ENCODE measurements at places on chromosomes 4 and X.

DNA sequence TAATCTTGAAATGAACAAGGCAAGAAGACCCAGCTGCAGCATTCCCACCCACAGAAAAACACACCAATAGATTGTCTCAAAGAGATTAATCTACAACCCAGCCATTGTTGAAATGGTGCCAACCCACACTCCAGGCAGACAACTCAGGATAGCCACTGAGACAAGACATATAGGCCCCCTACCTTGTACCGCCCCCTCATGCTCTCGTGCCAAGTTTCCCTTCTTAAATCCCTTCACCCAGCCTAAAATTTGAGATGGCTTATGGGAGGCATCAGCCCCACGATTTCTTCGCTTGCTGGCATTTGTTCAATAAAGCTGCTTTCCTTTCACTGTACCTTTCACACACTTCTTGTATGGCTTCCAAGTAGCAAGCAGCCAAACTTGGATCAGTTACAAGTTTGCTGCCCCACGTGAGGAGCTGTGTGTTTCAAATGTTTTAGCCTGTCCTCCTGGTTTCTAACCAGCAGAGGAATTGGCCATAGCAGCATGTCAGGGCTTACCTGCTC lies 1754.1 kb downstream of the C4orf33 start:
- DNase-seq = no peak

DNA sequence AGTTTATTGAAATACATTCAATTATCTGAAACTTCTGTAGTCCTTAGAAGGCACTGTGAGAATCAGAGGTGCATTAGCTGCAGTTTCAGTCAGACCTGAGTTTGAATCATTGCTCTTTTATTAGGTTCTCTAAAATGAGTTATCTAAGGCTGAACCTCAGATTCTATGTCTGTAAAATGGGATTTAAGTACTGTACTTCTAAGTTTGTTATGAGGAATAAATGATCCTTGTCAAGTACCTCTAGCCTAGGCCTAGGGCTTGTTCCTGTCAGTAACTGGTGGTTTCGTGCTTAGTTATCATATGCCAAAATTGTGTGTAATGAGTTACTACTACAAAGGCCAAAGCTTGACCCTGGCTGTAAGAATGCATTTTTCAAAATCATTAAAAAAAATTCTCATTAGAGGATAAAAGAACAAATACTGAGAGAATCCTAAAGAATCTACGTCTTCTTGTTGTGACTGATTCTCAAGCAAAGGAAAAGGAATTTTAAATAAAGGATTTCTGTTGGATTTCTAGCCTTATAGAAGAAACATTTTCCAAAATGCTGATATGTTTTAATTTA lies 65.8 kb downstream of the SLIT2 start:
- no peak for DNase-seq

DNA sequence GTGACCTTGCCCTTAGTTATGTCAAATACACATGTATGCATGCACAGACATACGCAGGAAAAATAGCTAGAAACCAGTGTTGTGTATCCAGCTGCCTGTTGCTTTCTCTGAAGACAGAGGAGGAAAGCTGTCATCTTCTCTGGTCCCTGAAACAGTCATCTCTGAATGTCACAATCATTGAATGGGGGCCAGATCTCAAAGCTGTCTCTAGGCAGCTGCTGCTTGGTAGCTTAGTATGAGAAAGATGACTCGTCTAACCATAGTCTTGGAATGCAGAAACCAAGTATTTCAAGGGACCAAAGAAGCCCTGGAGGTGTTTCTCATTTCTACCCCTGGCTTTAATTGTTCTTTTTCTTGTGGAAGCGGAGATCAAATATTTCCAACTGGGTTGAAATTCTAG lies 4.0 kb downstream of the GRIA3 start:
- no peak for DNase-seq

DNA sequence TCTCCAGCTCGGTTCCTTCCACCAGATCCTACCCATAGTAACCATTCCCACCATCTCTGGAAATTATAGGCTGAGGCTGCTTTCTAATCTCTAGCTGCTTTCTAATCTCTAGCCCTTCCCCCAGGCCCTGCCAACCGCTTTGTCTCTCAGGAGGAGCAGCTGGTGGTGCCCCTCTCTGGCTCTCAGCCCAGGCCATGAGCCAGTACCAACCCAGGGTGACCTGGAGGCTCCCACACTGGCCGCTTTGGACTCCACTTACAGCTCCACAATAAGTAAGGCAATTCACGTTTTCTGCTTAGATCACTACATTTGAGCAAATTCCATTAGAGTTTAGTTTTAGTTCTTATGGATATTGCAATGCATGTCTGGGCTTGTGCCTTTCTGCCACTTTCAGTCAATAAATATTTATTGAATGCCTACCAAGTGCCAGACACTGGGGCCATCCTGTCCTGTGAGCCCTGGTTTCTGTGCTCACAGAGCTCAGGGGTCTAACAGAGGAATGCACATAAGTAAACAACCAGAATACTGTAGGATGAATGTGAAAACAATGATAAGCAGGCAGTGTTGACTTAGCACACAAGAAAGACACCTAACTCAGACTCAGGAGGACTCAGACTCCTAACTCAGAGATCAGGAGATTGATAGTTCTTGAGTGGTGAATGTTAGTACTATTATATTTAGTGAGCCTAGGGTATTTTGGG lies 38.9 kb downstream of the SMC1A start:
- no peak for DNase-seq

- DNase-seq = no peak
These were observed 1494.9 kb upstream of the AGA start for GRCh38 chr4:178937130-178937529.

DNA sequence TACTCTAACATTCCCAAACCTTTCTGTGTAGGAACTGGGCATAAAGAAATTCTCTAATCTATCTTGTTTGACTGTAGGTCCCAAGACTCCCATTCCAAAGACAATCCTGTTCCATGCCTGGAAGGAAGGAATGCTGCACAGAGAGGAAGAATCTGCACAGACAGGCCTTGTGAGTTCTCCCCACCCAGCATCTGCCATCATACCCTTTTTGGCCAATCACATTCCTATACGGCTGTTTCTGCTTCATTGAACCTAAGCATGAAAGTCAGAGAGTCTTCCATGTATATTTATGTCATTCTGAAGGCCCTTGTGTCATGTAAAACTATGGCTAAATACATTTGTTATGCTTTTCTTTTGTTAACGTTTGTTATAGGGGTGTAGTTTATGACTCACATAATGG lies 667.7 kb upstream of the IGFBP7 start:
- no peak for DNase-seq

- no peak for DNase-seq
These were observed 6.5 kb downstream of the FATE1 start for GRCh38 chrX:151722241-151722846.

GRCh38 chr4:149631629-149632028 lies 184.0 kb downstream of the IQCM start:
- no peak for DNase-seq

DNA sequence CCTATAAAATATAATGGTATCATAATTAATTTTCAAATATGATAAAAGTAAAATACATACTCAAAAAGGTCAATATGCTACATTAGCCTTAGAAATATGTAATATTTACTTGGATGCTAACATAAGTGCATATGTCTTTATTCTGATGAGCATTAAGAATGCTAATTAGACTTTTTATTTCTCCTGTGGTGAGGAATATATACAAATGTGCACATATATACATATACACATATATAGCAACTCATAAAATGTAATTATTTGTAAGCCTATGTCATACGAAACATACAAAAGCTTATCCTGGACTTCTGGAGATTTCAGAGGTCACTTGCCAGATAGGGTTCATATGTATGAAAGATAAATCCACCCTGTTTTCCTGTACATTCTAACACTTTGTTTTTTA lies 11.1 kb downstream of the PLA2G12A start:
- DNase-seq = no peak

GRCh38 chr4:55416176-55416575 lies 20.4 kb downstream of the TMEM165 start:
- DNase-seq = no peak

DNA sequence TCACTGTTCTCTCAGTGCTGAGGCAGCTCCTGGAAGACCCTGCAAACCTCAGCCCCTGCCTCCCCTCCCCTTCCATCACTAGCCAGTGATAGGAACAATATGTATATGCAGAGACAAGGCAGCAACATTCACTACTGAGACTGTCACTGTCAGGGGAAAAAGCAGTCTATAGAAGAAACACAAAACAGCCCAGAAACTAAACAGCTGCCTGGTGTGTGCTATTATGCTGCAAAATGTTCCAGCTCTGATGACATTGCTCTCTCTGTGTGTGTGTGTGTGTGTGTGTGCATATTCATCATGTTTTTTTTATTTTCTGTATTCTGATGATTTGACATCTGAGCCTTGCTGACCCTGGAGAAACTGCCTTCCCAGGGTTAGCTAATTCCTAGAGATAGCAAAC lies 147.2 kb downstream of the SPATA18 start:
- no peak for DNase-seq

DNA sequence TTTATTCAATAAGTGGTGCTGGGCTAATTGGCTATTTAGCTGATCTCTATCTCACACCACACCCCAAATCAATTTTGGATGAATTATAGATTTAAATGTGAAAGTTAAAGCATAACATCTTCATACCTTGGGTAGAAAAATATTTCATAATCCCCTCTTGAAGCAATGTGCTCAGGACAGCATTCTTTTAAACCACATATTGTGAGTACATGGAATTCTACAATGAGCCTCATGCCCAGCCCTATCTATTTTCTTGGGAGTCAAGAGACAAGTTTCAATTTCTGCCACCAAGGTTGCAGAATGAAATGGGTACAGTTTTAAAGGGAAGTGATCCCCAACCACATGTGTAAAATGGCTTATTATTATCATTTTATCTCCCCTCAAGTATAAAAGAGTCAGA lies 30.6 kb upstream of the GPRIN3 start:
- no peak for DNase-seq

DNA sequence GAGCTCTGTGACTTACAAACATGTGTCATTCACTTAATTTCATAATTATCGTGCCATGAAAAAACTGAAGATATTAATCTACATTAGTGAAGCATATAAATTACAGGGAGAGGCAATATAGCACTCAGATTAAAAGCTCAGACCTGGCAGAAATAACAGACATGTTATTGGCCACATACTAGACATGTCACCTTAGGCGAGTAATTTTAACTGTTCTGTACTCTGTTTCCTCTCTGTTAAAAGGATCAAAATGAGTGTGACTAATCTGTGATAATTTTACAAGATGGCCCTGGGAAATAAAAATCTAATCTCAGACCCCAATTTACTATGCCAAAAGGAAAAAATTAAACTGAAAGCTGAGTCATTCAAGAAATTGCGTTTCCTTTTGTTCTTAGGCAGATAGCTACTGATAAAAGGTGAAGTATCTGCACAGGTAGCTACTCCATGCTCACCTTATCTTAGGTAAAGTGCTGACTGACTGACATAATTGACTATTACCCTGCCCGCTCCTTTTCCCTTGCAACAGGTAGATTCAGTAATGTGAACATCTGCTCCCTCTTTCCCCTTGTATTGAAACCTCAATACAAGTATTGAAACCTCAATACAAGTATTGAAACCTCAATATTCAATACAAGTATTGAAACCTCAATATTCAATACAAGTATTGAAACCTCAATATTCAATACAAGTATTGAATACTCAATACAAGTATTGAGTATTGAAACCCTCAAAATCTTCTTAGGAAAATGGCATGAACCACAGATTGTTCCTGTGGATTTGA lies 33.2 kb downstream of the RELL1 start:
- no peak for DNase-seq

- DNase-seq = no peak
These were observed 139.9 kb downstream of the HDX start for GRCh38 chrX:84362184-84362838.

DNA sequence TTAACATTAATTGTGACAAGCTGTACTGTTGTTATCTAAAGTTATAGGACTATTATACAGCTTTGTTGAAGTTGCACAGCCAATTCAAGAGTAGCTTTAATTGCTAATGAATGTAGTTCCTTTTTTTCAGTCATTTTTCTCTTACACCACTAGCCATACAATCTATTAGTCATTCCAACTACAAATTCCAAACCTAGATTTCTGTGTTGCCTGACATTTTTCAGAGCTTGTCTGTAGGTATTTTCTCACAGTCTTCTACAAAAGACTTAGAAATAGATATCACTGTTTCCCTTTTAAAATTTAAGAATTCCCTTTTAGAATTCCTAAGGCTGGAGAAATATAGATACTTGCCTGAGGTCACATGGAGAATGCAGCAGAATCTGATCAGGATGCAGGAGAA lies 307.0 kb upstream of the HS3ST1 start:
- no peak for DNase-seq

DNA sequence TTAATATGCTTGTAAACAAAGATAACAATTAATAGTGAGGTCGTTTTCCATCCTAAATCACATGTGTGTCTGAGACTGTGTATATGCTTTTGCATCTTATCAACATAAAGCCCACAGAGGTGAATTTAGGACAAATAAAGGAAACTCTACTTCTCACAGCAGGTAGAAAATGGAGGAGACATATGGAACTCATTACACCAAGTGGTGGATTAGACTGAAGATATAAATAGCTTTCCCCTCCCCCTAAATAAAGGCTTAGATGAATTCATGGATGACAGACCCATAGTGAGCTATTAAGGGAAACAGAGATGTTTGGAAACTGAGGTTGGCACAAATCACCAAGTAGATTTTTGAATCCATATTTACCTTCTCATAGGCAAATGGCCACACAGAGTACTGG lies 79.7 kb downstream of the GRIA3 start:
- no peak for DNase-seq

GRCh38 chrX:11135564-11136185 lies 24.5 kb downstream of the HCCS start:
- no peak for DNase-seq

DNA sequence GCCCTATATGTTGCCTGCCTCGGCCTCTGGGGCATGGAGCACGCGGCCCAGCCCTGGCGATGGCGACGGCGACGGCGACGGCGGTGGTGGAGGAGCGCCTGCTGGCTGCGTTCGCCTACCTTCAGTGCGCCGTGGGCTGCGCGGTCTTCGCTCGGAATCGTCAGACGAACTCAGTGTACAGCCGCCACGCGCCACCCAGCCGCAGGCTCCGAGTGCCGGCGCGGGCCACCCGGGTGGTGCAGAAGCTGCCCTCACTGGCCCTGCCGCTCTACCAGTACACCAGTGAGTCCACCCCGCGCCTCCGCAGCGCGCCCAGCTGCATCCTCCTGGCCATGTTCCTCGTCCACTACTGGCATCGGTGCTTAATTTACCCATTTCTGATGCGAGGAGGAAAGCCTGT lies 83.7 kb upstream of the F9 start:
- DNase-seq = no peak

GRCh38 chrX:98357146-98357545 lies 1473.4 kb downstream of the RPA4 start:
- DNase-seq = no peak

DNA sequence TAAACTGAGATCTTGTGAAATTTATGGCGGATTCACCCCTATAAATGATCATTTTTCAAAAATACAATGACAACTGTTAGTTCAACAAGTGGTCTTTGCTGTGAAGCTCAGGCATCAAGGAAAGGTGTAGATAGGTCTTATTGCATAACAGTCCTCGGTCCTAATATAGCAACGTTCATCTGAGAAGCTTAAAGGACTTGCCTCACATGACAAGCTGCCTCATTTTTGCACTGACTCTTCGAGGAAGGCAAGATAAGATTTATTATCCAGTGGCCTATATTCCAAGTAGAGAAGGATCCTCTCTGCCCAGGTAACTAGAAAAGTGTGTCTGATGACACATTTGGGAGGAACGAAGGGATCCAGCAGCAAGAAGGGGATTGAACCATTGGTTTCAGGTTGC lies 13.6 kb upstream of the DDX3X start:
- no peak for DNase-seq
